Smooth muscle cell of the brain vasculature (primary cell): ENCODE measurements at places on chromosomes 13 and 19.

GRCh38 chr19:49255674-49256073 is 69.3 kb downstream of the SLC6A16 start:
- DNase-seq, result no peak

DNA sequence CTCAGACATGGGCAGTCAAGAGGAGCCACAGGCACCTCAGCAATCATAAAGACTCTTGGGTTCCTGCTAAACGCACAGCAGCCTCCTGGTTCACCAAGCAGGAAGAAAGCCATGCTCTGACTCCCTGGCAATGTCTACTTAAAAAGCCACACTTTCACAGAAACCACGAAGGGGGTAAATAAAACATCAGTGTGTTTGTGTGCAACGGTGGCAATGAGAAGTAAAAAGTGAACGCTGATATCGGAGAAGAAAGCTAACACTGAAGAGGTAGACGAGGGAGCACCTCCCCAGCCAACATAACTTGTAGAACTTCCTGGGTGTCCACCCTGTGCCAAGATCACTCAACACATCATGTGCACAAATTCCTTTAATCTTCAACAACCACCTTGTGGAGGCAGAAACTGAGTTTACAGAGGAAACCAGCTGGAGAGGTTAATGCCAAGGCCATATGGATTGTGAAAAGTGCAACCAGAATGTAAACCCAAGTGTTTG is 30.2 kb downstream of the HSPH1 start:
- no peak for DNase-seq

DNA sequence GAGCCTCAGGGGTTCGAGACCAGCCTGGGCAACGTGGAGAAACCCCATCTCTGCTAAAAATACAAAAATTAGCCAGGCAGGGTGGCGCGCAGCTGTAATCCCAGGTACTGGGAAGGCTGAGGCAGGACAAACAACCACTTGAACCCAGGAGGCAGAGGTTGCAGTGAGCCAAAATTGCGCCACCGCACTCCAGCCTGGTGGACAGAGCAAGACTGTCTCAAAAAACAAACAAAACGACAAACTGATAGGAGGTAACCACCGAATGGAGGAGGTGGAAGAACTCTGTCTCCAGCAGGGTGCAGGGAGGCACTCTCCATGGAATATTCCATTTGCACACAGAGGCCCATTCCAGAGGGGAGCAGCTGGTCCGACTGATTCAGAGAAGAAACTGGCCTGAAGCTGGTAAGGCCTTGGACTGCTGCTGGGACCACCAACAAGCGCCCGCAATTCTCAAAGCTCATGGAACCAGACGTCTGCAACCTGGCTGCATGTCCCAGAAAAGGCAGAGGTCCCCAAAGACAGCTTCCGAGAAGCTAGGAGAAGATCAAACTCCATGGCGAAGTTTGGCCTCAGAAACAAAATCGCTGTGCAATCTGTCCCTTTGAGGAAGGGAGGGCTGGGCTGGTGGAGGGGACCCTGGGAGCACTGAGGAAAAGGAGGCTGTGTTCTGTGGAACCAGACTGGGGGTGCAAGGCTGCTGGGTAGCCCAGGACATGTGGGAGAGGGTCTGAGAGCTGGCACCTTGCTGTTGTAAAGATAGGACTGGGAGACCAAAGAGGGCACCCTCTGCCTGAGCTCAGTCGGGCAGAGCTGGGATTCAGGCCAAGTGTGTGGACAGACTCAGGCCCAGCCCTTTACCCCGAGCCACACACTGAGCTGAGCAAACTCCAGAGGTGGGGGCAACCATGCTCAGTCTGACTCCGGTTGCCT is 35.2 kb downstream of the SLC25A42 start:
- DNase-seq, result no peak

- DNase-seq, result no peak
Measured at GRCh38 chr19:34120846-34121639, 51.3 kb upstream of the LSM14A start.

- DNase-seq, result no peak
Measured at GRCh38 chr13:113152984-113153809, 5.3 kb upstream of the PROZ start.
